Motor neuron (in vitro differentiated cells): ENCODE measurements at places on chromosomes 7 and 10. TPM values are rescaled to one million over a fixed set of nuclear protein-coding genes. Genes with fewer than 3 reads are reported as not detected.

DNA sequence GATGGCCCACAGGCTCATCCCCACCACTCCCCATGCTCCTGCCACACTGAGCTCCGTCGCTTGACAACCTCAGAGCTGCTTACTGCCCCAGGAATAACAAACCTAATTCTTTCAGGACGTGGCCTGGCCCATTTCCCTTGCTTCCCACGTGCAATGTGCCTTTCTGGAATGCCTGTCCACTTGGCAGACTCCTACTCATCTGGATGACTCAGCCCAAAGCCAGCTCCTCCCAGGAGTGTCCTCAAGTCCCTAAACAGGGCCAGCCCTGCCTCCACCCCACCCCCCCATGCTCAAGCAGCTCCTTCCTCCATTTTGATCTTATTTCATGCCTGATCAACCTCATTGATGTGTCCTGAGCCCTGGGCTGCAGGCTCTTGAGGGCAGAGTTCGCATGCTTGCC is 164.9 kb upstream of the RNF32 start:
- ATAC-seq = peak; percentile 48

DNA sequence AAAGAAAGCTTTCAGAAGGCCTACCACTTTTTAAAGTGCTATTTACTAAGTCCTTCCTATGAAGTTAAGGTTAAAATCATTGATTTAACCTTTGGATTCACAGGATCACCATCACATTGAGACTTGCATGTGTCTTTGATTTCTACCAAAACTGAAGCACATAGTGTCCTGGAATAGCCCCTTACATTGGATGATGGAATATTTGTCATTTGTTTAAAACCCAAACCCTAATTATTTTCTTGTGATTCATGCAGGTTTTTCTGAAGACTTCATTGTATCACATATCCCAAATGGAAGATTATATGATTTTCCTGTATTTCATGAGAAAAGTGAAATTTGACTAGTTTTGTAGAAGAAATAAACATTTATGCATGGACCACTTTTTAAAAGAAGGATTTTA is 3.3 kb downstream of the SEMA3A start:
- no peak for ATAC-seq

- peak; percentile 75 for ATAC-seq
These were observed 27.3 kb downstream of the PPIF start for GRCh38 chr10:79374312-79375191.

DNA sequence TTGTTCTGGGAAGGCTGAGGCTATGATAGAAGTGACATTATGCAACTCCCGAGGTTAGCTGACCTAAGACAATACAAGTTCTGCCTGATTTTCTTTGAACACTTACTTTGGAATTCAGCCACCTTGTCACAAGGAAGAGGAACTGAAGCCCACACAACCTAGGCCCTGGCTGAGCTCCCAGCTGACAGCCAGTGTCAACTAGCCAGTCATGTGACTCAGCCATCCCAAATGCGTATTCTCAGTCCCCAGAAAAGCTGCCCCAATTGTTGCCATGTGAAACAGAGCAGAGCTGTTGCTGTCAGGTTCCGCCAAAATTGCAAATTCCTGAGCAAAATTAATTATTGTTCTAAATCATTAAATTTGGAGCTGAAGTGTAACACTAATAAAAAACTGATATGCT is 1010.0 kb downstream of the XPNPEP1 start:
- ATAC-seq = no peak

GRCh38 chr10:32891261-32891660 is 66.8 kb downstream of the ITGB1 start:
- no peak for ATAC-seq

DNA sequence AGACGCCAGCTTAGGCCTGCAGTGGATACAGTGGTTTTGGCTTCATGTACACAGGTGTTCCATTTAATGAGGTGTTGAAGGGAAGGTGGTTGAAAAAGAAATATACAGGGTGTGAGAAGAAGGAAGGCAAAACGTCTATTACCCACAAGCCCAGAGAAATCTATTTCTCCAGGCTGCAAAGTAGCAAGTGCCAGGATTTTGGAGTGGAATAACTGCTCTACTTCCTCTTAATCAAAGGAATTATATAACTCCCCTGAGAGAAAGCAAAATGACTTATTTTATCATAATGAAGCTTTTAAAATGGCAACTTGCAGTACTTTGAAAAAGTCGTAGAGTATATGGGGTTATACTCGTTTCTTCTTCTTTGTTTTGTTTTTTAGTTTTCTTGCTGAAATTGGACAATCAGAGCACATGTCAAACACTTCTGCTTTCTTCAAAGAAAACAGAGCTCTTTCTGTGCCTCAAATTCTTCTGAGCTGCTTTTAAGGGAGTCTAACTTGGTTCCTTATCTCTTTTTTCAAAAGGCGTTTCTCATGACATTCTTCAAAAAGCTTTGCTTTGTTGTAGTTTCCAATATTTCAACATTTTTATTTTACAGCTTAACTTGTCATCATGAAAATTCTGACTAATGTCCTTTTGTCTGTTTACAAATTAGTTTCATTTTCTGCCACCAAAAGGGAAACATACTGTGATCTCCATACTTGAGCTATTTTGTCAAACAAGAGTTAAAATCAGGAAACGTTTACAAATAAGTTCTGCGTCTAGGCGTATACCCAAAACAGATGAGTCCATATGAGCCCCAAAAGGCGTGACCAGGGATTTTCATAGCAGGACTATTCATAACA is 289.7 kb downstream of the FRMD4A start:
- no peak for ATAC-seq

GRCh38 chr7:110051372-110051771 is 1039.6 kb upstream of the LRRN3 start:
- no peak for ATAC-seq

- no peak for ATAC-seq
These were observed 163.2 kb downstream of the NOC3L start for GRCh38 chr10:94199565-94199964.

DNA sequence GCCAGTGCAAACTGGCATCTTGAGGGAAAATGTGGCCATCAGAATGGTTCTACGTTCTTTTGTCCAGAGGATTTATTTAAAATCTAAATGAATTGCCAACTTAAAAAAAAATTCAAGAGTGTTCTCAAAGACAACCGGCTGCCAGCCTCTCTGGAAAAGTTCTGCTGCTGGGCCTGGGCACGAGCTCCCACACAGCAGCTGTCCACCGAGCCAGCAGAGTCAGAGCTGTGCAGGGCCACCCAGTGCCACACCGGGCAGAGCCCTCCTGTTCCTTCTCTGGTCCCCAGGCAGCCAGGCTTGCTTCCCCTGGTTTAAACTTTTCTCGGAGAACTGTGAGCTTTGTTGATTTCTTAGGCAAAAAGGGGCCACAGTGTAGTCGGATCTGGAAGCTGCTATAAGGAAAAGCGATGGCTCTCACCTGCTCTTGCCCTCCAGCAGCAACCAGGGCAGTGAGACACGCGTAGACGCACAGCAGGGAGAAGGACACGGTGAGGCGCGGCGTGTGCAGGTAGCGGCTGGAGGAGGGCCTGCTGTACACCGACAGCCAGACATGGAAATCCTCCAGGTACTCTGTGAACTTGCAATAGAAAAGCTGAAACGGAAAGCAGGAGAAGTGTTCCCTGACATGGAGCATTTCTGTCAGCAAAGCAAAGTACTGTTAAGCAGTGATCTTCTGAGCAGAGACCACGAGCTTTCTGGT is 111.6 kb downstream of the PKD1L1 start:
- ATAC-seq = no peak

DNA sequence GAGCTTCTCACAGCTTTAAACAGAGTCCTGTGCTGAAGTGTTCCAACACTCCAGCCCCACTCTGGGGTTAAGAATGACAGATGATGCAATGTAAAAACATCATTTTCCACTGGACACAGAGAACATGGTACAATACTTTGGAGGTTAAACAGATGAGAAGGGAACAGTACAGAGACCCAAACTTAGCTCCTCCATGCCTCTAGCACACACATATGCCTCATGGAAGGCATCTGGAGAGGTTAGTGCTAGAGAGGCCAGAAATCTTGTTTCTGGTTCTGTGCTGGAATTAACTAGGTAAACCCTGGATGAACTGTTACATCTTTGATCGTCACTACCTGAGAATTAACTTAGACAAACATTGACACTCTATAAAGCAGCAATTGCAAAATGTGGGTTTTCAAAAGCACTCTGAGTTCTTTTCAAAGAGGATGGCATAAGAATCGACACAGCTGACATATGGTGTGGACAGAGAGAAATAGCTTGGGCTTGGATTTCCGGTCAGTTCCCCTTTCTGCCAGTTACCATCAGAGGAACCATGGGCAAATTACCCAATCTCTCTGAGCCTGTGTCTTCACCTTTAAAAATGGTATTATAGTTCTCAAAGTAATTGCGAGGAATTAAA is 81.9 kb downstream of the KCNMA1 start:
- ATAC-seq = no peak

The GET4 gene
- total RNA-seq = 10.8 and 12.6 TPM in 2 replicates

The PRPS1L1 gene
- not detected in 2 replicates for total RNA-seq

The STRIP2 gene
- 1.2 and 2.0 TPM in 2 replicates for total RNA-seq

The ZCWPW1 gene
- total RNA-seq = 2.6 and 2.9 TPM in 2 replicates
